Stimulated activated CD4-positive, alpha-beta T cell treated with anti-CD3 and anti-CD28 coated beads, Interleukin-15, amount 100 ng/mL, for 1 hour (primary cell): ENCODE measurements at places on chromosomes 3 and 15.

DNA sequence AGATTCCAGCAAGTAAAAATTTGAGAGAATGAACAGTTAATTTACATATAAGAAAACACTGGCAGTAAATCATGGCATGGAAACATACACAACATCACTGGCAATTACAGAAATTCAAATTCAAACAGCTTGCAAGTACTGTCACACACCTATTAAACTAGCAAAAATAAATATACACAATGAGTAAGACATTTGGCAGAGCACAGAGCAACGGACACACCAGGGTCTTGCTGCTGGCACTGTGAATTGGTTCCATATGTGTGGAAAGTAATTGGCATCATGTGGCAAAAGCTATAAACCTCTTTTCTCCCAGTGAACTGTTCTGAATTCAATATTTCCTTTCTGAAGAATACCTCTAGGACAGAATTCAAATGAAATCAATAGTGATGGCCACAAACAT is 78.3 kb downstream of the LRRK1 start:
- no peak for DNase-seq

- no peak for DNase-seq
Observed at GRCh38 chr3:105394177-105394576, 27.5 kb downstream of the ALCAM start.

DNA sequence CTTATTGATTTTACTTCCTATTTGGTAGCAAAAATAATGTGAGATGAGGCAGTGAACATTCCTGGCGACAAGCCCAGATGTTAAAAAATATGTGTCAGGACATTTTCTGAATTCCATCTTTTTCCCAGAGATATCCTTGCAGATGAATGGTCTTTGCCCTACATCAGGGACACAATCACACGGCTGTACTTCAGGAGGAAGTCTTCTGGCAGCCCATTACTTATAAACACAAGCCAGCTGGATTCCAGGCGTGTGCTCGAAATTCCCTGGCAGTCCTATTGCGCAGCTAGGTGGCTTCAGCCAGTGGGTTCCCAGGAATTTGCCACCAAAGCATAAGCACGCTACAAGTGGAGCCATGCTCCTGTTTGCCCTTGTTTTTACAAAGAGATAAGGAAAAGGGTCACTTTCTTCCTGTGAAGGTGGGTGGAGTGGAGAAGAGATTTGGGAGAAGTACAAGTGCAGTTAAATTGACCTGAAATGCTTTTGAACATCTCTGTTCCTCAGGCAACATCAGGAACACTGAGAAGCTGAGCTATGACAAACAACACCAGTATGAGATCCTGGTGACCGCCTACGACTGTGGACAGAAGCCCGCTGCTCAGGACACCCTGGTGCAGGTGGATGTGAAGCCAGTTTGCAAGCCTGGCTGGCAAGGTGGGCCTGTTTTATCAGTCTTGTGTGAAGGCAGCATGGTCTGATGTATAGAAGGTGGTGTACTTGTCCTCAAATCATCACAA is 257.1 kb upstream of the TRIM42 start:
- no peak for DNase-seq

- DNase-seq = no peak
Observed at GRCh38 chr3:62378921-62379320, 5.6 kb upstream of the FEZF2 start.

GRCh38 chr15:90209591-90209990 is 8.5 kb downstream of the SEMA4B start:
- no peak for DNase-seq

DNA sequence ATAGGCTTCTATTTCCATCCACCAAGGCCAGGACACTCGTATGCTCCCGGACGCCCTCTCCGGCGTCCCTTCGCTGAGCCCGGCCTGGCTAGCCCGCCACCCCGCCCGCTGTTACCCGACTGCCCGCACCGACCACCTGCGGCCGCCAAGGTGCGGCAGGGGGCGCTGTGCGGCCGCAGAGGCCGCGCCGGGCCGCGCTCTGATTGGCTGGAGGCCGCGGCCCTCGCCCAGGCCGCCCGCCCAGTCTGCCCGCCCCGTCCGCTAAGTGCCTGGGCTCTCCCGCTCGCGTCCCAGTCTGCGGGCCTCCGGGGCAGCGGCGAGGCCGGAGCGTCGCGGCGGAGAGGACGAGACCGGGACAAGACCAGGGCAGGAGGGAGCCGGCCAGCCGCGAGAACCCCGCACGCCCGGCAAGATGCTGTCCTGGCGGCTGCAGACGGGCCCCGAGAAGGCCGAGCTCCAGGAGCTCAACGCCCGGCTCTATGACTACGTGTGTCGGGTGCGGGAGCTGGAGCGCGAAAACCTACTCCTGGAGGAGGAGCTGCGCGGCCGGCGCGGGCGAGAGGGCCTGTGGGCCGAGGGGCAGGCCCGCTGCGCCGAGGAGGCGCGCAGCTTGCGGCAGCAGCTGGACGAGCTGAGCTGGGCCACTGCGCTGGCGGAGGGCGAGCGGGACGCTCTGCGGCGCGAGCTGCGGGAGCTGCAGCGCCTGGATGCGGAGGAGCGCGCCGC is at the start of gene SYNM:
SYNM (plus strand) TSS at position 293 of the 726 bp plus-strand sequence; CDS start at position 413, 120 bp downstream.
- no peak for DNase-seq

DNA sequence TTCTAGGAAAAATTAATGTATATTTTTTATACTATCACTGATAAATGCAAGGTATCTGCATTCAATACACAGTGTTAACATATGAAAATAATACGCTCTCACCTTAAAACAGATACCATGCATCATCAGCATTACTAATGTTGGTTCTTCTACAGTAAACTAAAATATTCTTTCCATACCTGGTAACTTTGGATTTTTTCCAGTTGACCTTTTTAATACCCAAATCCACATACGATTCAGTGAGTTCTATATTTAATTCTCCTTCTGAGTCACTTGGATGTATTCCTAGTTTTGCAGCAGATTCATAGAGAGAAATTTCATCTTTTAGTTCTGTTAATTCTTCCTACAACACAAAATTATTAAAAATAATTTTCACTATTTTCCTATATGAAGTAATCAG is 29.9 kb downstream of the CEP152 start:
- no peak for DNase-seq

GRCh38 chr3:1087066-1087560 is 5.7 kb upstream of the CNTN6 start:
- no peak for DNase-seq

DNA sequence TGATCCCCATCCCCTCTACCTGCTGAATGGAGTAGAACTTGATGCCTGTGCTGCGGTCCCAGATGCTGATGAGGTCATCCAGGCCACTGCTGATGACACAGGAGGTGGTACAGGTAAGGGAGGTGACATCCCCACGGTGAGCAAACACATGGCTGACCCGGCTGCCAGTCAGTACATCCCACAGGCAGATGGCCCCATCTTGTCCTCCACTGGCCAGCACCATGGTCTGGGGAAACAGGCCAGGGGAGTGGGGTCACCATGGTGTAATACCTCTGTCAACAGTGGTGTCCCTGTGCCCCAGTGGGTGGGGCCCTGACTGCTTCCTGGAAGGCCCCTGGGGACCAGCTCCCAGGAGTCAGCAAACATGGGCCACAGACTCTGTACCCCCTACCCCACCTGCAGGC is 33.3 kb downstream of the PTPN23 start:
- DNase-seq = no peak

GRCh38 chr3:3260870-3261269 is 81.4 kb upstream of the CRBN start:
- DNase-seq = no peak

- no peak for DNase-seq
Observed at GRCh38 chr3:131907796-131908195, 127.0 kb downstream of the CPNE4 start.

GRCh38 chr3:50221411-50222168 is 14.4 kb upstream of the GNAI2 start:
- DNase-seq = no peak

DNA sequence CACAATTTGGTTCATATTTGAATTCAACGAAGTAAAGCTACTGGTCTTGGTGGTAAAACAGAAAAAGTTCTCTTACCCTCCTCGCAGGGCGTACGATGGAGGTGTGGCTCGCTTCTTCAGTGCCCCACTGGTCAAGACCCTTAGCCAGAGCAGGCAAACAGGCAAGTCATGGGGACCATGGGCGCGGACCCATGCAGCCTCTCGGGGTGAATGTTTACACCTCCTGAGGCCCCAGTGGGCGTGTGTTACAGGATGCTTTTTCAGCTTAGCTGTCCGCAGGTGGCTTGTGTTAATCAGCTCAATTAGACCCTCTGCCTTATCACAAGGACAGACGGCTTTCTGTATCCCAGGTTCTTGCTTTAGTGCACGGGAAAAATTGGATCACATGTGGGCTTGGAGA is 991.8 kb downstream of the GBE1 start:
- DNase-seq = no peak

GRCh38 chr15:41241221-41241964 is 10.3 kb downstream of the CHP1 start:
- DNase-seq = no peak

DNA sequence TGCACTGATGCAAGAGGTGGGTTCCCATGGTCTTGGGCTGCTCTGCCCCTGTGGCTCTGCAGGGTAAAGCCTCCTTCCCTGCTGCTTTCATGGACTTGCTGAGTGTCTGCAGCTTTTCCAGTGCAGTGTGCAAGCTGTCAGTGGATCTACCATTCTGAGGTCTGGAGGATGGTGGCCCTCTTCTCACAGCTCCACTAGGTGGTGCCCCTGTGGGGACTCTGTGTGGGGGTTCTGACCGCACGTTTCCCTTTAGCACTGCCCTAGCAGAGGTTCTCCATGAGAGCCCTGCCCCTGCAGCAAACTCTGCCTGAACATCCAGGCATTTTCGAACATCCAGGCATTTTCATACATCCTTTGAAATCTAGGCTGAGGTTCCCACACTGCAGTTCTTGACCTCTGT is 329.8 kb upstream of the NAALADL2 start:
- DNase-seq = no peak
